ENCODE measurements at places on chromosomes 3 and 15. TPM values are rescaled to one million over a fixed set of nuclear protein-coding genes. Genes with fewer than 3 reads are reported as not detected.
A peak's percentile ranks its signal among the peaks of the same experiment; 100 is the strongest.

- no peaks in the 10 kb centered on the region for H3K27me3 ChIP-seq
- DNase-seq: no peak
- no peaks in the 10 kb centered on the region for H3K36me3 ChIP-seq
- peak overlapping the region; percentile 40 for H3K27ac ChIP-seq
- peaks cover 40% of the 10 kb centered on the region for H3K4me1 ChIP-seq
These were observed 14.3 kb downstream of the GRM2 start for GRCh38 chr3:51721062-51721745.

GRCh38 chr3:105904678-105905284 lies 36.0 kb upstream of the CBLB start:
- peaks cover 11% of the 10 kb centered on the region for H3K4me1 ChIP-seq
- no peak overlapping the region for H3K27ac ChIP-seq
- H3K4me3 ChIP-seq: no peak overlapping the region
- H3K27me3 ChIP-seq: no peaks in the 10 kb centered on the region
- peaks cover 8% of the 10 kb centered on the region for H3K36me3 ChIP-seq

GRCh38 chr3:53104762-53105161 lies 25.5 kb downstream of the RFT1 start:
- H3K27me3 ChIP-seq: no peaks in the 10 kb centered on the region
- H3K27ac ChIP-seq: peak overlapping the region; percentile 65
- DNase-seq: no peak
- H3K4me1 ChIP-seq: peaks cover 72% of the 10 kb centered on the region

GRCh38 chr15:31434588-31435260 lies 108.1 kb downstream of the KLF13 start:
- H3K4me3 ChIP-seq: peak overlapping the region; percentile 74
- peak overlapping the region; percentile 99 for H3K27ac ChIP-seq
- peak; percentile 95 for DNase-seq
- no peaks in the 10 kb centered on the region for H3K27me3 ChIP-seq
- H3K4me1 ChIP-seq: peaks cover 86% of the 10 kb centered on the region
- no peaks in the 10 kb centered on the region for H3K36me3 ChIP-seq

- H3K4me1 ChIP-seq: peaks cover 23% of the 10 kb centered on the region
- H3K4me3 ChIP-seq: no peak overlapping the region
- peaks cover 12% of the 10 kb centered on the region for H3K36me3 ChIP-seq
- no peaks in the 10 kb centered on the region for H3K27me3 ChIP-seq
These were observed 74.7 kb downstream of the DZIP3 start for GRCh38 chr3:108664266-108664665.

- no peak for DNase-seq
- no peaks in the 10 kb centered on the region for H3K36me3 ChIP-seq
- H3K4me3 ChIP-seq: no peak overlapping the region
- no peak overlapping the region for H3K27ac ChIP-seq
- H3K27me3 ChIP-seq: no peaks in the 10 kb centered on the region
These were observed 90.5 kb downstream of the FAM227B start for GRCh38 chr15:49530092-49530491.

GRCh38 chr3:105414841-105415240 lies 48.1 kb downstream of the ALCAM start:
- DNase-seq: no peak
- H3K4me3 ChIP-seq: no peak overlapping the region
- no peak overlapping the region for H3K27ac ChIP-seq
- no peaks in the 10 kb centered on the region for H3K36me3 ChIP-seq

GRCh38 chr3:126983276-126983652 lies 349 bp downstream of the PLXNA1 start:
- H3K4me1 ChIP-seq: peaks cover 23% of the 10 kb centered on the region
- H3K27ac ChIP-seq: no peak overlapping the region
- no peak overlapping the region for H3K4me3 ChIP-seq
- peaks cover 9% of the 10 kb centered on the region for H3K27me3 ChIP-seq
- H3K36me3 ChIP-seq: no peaks in the 10 kb centered on the region
- no peak for DNase-seq

DNA sequence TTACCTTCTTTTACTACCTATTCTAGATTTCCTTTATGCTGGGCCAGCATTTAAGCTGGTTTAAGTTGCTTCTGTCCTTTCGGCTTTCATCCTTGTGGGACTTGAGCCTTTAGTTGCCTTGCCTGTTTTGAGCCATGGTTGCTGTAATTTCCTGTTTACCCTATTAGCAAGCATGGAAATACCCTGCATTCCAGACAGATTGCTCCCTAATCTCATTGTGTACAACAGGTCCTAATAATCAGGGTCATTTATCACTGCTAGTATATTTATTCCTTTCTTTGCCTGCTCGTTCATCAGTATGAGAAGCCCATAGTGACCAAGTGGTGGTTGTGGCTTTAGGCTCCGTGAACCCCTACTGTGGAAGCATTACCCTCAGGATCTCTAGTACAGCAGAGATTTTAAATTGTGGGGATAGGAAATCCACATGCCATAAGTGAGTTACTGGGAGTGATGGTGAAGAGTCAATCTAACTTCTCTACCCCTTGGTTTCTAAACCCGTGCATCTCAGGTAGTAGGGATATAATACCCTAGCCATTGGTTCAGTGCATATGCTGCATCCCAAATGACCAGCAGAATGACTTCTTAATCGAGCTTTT lies 31.9 kb downstream of the NCK1 start:
- no peak for DNase-seq
- H3K4me3 ChIP-seq: no peak overlapping the region
- no peaks in the 10 kb centered on the region for H3K27me3 ChIP-seq
- H3K27ac ChIP-seq: no peak overlapping the region
- peaks cover 15% of the 10 kb centered on the region for H3K4me1 ChIP-seq

GRCh38 chr3:52694528-52695189 lies 8.8 kb downstream of the GNL3 start:
- no peak for DNase-seq
- H3K27ac ChIP-seq: no peak overlapping the region
- no peaks in the 10 kb centered on the region for H3K27me3 ChIP-seq
- H3K4me1 ChIP-seq: peaks cover 24% of the 10 kb centered on the region

DNA sequence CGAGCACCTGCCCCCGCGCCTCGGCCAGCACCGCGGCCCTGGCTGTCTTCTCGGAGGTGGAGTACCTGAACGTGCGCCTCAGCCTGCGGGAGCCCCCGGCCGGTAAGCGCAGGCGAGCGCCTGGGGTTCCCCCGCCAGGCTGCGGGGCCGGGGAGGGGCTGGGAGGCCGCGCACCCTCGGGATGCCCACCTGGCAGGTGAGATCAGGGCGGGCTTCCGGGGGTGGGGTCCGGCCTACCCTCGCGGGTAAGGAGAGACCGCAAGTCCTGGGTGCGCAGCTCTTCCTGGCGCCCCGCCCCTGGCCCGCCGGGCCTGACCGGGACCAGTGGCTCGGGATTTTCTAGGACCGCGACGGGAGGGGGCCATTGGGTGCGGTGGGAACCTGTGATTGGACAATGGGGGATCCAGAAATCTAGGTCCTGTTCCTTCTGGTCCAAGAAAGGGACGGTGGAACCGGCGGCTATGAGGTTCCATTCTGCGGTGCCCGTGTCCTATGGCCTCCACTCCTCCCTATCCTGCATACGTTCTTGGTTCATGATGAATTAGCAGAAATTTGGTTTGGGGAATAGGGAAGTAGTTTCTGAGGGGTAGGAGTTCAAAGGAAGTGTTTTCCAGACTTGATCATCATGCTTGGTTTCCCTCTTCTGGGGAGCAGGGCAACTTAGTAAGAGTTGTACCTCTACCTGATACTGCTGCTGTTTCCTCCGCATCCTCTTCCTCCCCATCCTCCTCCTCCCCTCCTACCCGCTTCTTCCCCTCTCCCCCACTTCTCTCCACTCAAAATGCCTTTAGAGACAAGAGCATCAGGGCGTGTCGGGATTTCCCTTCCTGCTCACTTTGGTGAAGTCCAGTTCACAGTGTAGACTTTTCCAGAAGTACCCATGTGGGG lies 808 bp downstream of the ARRDC4 start:
- H3K4me3 ChIP-seq: peak overlapping the region; percentile 54
- peaks cover 14% of the 10 kb centered on the region for H3K4me1 ChIP-seq
- H3K36me3 ChIP-seq: no peaks in the 10 kb centered on the region
- H3K27me3 ChIP-seq: peaks cover 5% of the 10 kb centered on the region

DNA sequence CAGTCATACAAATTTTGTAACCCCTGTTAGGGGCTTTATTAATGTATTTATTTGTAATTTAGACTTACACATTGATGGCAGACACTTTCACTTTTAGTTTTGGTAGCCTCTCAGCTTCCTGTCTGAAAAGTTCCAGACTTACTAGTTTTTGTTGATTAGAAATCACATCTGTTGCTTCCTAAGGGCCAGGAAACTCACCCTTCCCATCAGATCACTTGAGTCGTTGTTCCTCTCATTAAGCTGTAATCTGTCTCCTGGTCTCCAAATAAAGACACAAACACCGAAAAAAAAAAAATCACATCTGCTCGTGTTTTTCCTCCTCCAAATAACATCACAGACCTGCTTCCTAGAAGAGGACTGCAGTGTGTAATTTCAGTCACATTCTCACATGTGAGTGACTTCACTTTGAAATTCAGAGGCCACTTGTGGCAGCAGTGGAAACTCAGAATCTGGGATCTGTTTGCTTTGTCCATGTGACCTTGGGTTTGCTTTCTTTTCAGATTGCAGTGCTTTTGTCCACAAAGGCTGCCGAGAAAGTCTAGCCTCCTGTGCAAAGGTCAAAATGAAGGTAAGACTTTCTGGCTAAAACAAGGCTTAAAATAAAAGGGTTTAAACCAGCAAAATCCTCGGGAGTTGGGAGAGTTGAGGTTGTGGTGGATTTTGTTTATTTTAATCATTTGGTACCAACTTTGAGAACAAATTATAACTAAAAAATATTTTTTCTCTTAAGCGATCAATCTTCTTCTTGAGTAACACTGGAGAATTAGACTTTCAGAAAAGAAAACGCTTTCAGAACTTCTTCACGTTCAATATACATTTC lies 87.0 kb downstream of the KLHL25 start:
- H3K36me3 ChIP-seq: peaks cover 64% of the 10 kb centered on the region
- H3K4me3 ChIP-seq: peak overlapping the region; percentile 71
- no peaks in the 10 kb centered on the region for H3K27me3 ChIP-seq
- no peak for DNase-seq

DNA sequence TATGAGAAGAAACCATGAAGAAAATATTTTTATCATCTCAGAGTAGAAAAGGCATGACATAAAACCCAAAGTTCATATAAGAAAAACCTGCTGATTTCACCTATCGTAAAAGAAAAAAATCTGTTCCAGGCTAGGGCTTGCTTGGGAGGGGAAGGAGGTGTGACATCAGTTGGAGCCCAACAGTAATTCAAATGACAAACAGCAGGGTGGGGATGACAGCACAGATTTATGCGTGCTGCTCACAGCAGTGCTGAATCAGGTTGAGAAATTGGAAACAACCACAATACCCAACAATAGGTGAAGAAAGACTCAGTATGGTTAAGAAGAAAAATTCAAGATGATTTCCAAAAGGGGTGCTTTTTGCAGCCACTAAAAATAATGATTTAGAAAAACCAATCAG lies 172.4 kb downstream of the PDE8A start:
- H3K36me3 ChIP-seq: no peaks in the 10 kb centered on the region
- no peak overlapping the region for H3K4me3 ChIP-seq
- peaks cover 8% of the 10 kb centered on the region for H3K4me1 ChIP-seq
- DNase-seq: no peak
- peaks cover 15% of the 10 kb centered on the region for H3K27me3 ChIP-seq

GRCh38 chr15:67953299-67953698 lies 100.8 kb upstream of the PIAS1 start:
- peaks cover 2% of the 10 kb centered on the region for H3K36me3 ChIP-seq
- DNase-seq: no peak
- H3K27ac ChIP-seq: no peak overlapping the region
- H3K27me3 ChIP-seq: peaks cover 2% of the 10 kb centered on the region

- no peaks in the 10 kb centered on the region for H3K36me3 ChIP-seq
- H3K4me1 ChIP-seq: peaks cover 15% of the 10 kb centered on the region
- no peak overlapping the region for H3K27ac ChIP-seq
- H3K27me3 ChIP-seq: peaks cover 48% of the 10 kb centered on the region
These were observed 1.9 kb downstream of the PLOD2 start for GRCh38 chr3:146159037-146159436.

DNA sequence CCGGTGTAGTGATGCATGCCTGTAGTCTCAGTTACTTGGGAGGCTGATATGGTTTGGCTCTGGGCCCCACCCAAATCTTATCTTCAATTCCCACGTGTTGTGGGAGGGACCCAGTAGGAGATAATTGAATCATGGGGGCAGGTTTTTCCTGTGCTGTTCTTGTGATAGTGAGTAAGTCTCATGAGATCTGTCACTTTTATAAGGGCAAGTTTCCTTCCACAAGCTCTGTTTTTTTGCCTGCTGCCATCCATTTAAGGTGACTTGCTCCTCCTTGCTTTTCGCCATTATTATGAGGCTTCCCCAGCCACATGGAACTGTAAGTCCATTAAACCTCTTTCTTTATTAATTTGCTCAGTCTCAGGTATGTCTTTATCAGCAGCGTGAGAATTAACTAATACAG lies 566.7 kb upstream of the NECTIN3 start:
- no peaks in the 10 kb centered on the region for H3K4me1 ChIP-seq
- no peak overlapping the region for H3K4me3 ChIP-seq
- no peaks in the 10 kb centered on the region for H3K36me3 ChIP-seq
- DNase-seq: no peak

DNA sequence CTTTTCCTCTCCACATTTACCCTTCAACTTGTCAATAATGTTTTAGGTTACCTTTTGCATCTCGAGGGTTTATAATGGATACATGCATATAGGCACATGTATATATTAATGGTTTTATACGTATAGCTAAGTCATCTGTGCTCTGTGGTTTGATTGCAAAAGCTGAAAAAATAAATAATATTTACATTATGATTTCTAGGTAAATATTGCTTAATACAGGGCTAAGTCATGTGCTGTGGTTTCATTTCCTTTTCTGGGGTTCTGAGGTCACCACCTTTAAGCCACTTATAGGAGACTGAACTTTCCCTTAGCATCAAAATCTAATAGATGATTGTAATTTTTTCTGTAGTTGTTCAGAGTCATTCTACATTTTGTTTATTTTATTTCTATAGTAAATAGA lies 33.1 kb downstream of the LPP start:
- H3K27me3 ChIP-seq: peaks cover 2% of the 10 kb centered on the region
- H3K36me3 ChIP-seq: peaks cover 23% of the 10 kb centered on the region
- DNase-seq: no peak
- no peak overlapping the region for H3K27ac ChIP-seq
- no peak overlapping the region for H3K4me3 ChIP-seq
- H3K4me1 ChIP-seq: peaks cover 49% of the 10 kb centered on the region

Gene CADPS
- total RNA-seq: not detected

Gene MAN2C1
- total RNA-seq: 123 TPM

Gene ARL14
- not detected for total RNA-seq

Gene ZNF860
- total RNA-seq: not detected

Gene QARS1
- total RNA-seq: 294 TPM

Gene CYP11A1
- total RNA-seq: not detected

Gene HGD
- total RNA-seq: 0.29 TPM

Measured in activated CD8-positive, alpha-beta T cell treated with anti-CD3 and anti-CD28 coated beads, Interleukin-2, amount 10 ng/mL, durations not matched to agents 7 days and 5 days (primary cell).